ENCODE measurements at places on chromosomes 5 and 9. TPM values are rescaled to one million over a fixed set of nuclear protein-coding genes. Genes with fewer than 3 reads are reported as not detected.

GRCh38 chr9:38181232-38181631 lies 112.2 kb upstream of the SHB start:
- DNase-seq, result no peak
- H3K4me1 ChIP-seq, result no peaks in the 10 kb centered on the region
- no peak overlapping the region for H3K27ac ChIP-seq

Gene PCDHB16
- total RNA-seq, result 5.3 TPM

Gene LHX3
- total RNA-seq, result 0.16 TPM

GRCh38 chr5:142500227-142500905 lies 175.5 kb upstream of the SPRY4 start:
- H3K27me3 ChIP-seq, result no peaks in the 10 kb centered on the region
- H3K4me3 ChIP-seq, result no peak overlapping the region
- no peaks in the 10 kb centered on the region for H3K36me3 ChIP-seq

GRCh38 chr9:82555431-82556051 lies 507.4 kb downstream of the RASEF start:
- H3K27ac ChIP-seq, result no peak overlapping the region
- no peak for DNase-seq
- no peak overlapping the region for H3K4me3 ChIP-seq
- H3K36me3 ChIP-seq, result no peaks in the 10 kb centered on the region
- H3K4me1 ChIP-seq, result no peaks in the 10 kb centered on the region

Gene NRG2
- total RNA-seq, result 1.9 TPM

GRCh38 chr5:137105351-137106035 lies 393.6 kb downstream of the SPOCK1 start:
- DNase-seq, result no peak
- H3K36me3 ChIP-seq, result no peaks in the 10 kb centered on the region
- H3K4me3 ChIP-seq, result no peak overlapping the region
- no peak overlapping the region for H3K27ac ChIP-seq

DNA sequence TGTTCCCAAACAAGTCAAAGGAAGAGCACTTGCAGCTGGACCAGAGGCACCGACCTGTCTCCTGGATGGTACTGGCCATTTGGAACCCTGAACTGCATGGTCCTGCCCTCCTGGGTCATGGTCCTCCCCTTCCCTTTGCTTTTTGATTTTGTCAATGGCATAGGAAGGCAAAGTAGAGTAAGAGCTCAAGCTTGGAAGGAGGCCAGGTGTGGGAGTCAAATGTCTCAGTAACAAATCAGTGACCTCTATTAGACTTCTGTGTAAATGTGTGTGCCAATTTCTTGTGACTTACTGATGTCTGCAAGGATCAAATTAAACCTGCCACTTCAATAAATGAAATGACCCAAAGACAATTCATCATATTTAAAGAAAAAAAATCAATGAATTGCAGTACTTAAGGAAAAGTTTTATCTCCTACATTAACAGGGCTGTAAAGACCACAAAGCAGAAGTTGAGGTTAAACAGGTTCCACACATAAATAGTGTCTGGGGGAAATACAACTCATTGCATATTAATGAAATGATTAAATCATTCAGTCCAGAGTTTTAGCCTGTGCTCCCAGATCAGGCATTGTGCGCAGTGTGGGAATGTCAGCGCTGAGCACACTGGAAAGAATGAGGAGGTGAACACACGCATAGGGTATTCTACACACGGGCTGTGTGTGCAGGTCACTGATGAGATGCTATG lies 32.7 kb downstream of the OSMR start:
- H3K27ac ChIP-seq, result no peak overlapping the region
- peaks cover 33% of the 10 kb centered on the region for H3K36me3 ChIP-seq
- no peak overlapping the region for H3K4me3 ChIP-seq
- H3K4me1 ChIP-seq, result peaks cover 7% of the 10 kb centered on the region
- DNase-seq, result no peak
